ENCODE measurements at places on chromosomes 6 and 20.

- DNase-seq: no peak
These were observed 11.1 kb upstream of the HMGA1 start for GRCh38 chr6:34225551-34225950.

- no peak for DNase-seq
These were observed 38.9 kb downstream of the MGME1 start for GRCh38 chr20:18007534-18008292.

DNA sequence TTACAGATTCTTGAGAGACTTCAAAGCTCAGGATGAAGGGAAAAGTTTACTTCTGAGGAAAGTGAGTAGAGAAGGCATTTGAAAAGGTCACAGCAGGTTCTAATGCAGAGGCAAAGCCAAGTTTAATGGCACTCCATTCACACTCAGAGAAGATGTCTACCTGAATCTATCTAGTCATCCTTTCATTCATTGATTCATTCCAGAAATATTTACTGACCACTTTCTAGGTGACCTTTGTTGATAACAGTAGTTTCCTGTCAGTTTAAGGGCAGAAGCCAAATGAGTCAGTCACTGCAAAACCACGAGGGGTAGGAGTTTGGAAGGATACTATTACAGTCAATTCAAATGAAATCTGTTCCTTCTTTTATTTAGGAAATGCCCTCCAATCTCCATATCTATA lies 30.8 kb downstream of the FBXO5 start:
- no peak for DNase-seq

DNA sequence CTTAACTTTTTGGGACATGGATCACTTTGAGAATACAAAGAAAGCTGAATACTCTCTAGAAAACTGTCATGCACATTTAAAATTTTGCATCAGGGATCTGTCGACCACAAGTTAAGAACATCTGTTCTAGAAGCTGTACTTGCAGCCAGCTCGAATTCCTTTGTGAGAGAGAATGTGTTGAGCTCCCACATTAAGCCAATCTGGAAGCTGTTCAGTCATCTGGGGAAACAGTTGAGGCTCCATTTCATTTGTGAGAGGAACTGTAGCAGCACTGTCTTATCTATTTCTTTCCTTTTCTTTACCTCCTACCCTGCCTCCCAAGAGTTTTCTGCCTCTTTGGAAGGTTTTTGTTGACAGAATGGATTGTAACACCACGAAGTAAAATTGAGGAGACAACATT lies 50.8 kb downstream of the KAT14 start:
- no peak for DNase-seq
